ENCODE measurements at places on chromosomes 11 and 22.

DNA sequence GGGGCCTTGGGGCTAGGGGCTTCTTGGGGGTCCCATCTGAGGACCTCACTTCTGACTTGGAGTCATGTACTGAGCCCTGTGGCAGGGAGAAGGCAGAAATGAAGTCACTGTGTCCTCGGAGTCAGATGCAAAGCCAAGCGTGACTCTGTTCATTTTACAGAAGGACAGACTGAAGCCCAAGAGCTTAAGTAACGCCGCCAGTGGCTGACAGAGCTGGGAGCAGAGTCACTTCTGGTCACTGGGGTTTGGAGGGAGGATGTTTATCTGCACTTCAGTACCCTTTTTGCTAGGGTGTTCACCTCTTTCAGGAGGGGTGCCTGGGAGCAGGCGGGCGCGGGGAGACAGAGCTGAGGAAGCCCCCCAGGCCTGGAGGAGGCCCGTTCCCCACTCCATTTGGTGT is 10.7 kb downstream of the CD6 start:
- DNase-seq = peak; percentile 53

DNA sequence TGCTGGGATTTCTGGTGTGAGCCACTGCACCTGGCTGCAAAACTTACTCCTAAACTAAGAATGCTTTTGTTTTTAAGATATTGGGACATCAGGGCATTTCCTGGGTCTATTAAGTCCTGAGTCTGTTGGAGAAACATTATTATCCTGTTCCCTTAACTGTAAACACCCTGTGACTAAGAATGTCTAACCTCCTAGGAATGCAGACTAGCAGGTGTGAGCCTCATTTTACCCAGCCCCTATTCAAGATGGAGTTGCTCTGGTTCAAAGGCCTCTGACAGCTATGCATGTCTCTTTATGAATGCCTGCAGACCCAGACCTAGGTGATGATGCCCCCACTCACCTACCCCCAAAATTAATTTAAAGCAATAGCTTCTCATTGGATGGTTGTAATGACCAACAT is 46.2 kb downstream of the DEPDC5 start:
- DNase-seq = no peak

DNA sequence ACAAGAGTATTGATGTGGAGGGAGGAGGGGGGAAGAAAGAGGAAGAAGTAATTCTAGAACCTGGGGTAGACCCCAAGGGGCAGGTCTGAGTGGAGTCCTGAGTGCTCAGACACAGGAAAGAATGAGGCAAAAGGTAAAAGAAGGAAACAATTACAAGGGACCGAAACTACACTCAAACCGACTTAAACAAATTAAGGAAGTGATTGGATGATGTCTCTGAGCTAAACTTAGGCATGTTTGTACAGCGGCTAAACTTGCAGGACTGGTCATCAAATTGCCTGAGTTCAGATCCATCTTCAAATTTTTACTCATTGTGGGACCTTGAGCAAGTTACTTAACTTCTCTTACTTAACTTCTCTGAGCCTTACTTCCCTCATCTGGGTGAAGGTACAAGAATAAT is 86.3 kb upstream of the LRRC55 start:
- DNase-seq = no peak

DNA sequence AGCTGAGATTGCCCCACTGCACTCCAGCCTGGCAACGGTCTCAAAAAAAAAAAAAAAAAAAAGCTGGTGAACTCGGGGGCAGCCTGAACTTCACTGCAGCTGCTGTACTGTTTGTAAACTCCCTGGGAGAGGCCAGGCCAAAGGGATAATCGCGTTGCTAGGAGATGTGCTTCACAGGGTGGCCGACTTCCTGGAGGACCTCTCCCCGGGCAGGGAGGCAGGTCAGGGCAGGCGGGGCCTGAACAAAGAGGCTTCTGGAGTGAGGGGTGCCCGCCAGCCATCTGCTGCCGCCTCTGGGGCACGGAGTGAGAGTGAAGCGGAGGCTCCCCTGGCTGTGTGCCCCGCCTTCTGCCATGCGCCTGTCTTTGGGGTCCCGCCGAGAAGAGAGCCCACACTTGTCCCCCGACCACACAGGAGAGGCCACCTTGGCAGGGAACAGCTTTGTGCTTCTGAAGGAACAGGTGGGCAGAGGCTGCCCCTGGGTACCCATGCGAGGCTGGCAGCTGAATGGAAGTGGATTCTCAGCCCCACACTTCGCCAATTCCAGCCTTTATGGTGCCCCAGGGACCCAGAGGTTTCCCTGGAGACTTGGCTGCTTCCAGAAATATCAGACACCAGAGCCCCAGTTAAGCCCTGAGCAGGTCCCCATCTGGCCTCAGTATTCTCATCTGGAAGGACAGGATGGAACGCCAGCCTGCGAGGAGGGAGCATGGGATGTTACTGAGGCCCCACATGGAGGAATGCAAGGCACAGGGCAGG is 29.6 kb downstream of the TMEM184B start:
- DNase-seq = no peak

DNA sequence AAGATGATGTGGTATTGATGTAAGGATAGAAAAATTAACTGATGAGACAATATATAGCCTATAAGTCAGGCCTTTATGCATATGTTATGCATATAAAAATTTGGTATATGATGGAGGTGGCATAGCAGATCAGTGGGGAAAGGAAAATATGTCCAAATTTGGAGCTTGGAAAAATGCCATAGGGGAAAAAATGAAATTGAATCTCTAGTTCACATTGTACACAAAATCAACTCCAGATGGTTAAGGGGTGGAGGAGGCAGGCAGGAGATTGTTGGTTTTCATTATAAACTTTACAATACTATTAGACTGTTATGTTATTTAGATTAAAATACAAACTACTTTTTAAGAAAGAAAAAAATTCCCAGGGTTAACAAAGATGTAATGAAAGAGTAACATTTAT is 15.1 kb upstream of the CD3E start:
- no peak for DNase-seq

GRCh38 chr11:9664276-9665171 is 647 bp downstream of the SWAP70 start:
- DNase-seq = peak; percentile 13

DNA sequence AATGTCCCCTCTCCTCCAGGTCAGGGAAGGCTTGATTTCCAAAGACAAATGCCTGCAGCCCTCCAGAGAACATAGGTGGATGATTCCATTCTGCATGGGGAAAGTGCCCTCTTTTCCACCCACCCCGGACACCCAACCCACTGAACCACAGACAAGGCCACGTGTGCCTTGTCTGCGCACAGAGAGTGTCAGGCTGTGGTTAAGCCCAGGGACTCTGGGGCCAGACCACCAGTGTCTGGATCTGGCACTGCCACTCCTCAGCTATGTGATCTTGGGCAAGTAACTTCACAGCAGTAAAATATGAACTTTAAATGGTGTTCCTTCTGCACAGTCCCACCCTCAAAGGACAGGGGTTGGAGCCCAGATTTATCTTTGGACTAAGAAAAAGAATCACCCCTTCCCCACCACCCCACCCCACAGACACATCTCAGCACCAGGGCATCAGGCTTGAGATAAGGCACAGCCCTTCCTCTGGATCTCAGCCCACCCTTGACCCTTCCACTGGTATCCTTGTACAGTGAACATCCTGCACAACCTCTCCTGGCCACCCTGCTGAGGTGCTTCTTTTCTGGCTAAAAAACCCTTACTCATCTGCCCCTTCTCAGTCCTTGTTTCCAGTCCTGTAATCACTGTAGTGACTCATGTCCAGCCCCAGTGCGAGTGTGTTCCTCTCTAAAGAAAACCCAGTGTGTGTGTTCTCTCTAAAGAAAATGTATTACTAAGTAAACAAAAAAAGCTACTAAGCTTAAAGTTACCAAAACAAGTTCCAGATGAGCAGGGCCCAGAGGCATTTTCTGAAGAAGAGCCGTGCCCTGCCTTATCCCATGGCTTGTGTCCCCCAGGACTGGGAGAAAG is 1.9 kb upstream of the PTGDR2 start:
- DNase-seq = no peak

- DNase-seq = no peak
Observed at GRCh38 chr11:115338476-115338875, 165.7 kb downstream of the CADM1 start.

DNA sequence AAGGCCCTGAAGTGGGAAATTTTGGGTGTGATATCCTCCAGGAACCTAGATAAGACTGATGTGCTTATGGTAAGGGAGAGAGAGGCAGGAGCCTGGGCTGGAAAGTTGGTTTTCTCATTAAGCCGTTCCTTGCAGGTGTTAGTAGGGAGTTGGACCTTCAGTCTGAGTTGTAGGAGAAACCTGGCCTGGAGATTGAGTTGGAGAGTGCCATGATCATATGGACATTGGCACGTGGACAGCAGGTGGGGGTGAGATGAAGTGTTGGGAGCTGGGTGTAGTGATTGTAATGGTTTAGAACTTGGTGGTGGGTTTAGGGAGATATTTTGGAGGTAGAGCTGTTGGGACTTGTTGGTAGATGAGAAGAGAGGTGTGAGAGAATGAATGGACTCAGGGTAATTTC is 4.9 kb downstream of the PPP6R2 start:
- DNase-seq = no peak

DNA sequence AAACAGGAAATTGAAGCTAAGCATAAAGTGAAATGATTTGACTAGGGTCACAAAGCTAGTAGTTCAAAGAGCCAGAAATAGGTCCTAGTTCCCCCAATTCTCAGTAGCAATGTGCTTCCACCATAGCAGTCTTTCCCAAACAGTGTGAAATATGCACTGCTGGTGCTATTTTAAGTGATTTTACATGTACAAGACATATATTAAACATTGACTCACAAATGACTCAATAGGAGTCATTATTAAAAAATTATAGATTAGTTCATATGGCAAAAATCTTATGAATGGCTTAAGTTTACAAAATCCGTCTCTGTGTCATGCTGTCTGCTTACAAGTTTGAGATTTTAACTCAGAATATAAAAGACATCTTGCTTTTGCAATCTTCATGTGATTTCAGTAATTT is 21.4 kb downstream of the KIF18A start:
- DNase-seq = no peak

DNA sequence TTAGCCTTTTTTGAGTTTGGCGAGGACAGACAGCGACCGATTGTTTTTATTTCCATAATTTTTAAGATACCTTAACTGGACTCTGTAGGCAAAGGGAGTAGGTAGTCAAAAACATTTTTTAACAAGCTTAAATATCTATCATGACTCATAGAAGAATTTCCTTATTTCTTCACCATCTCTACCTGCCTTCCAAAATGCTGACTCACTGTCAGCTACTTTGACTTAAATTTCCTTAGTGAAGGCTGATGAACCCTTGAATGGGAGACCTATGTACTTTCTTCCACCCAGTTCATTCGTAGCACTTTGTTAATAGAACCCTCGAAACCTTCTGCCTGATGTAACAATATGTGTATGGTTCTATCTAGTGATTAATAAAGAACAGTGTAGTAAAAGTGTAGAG is 1.1 kb upstream of the MTMR2 start:
- DNase-seq = peak; percentile 19

- DNase-seq = no peak
Observed at GRCh38 chr11:16002942-16003341, 353.4 kb downstream of the SOX6 start.

GRCh38 chr11:16958833-16959232 is 55.4 kb downstream of the PLEKHA7 start:
- DNase-seq = no peak

DNA sequence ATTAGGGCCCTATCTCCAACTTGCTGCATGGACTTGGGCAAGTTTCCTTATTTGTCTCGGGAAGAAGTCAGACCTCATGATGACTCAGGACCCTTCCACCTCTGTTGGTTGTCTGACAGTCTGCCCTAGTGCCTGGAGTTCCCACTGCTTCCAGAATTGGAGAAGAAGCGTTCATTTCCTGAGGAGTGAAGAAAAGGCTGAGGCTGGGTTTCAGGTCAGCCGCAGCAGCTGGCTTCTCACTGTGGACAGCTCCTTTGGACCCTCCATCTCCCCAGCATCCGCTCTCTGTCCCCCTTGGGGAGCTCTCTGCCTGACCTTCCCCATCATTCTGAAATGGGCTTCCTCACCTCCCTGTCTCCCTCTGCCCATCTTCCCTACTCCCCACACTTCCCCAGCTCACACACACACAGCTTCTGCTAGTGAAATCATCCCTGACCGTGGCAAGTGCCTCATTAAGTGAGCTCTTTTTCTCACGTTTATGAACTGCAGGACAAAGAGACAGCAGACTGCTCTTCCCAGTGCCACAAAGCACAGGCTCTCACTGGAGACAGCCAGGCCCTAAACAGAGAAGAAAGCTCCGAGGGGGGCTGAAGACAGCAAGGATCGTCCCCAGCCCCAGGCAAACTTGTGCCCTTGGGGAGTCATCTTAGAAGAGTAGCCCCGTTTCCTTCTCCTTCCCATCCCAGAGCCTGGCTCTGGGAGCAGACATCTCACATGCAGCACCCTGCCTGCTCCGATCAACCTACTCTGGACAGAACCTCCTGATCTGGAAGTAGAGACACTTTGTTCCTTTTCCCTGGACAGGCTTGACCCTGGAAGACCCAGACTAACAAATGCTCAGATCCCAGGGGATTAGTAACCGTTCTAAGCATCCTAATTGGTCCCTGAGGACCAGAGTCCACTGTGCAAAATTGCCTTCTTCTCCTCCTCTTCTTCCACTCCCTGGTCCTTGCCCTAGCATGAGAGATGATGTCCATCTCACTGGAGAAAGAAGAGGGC is 157.9 kb downstream of the FEZ1 start:
- no peak for DNase-seq

DNA sequence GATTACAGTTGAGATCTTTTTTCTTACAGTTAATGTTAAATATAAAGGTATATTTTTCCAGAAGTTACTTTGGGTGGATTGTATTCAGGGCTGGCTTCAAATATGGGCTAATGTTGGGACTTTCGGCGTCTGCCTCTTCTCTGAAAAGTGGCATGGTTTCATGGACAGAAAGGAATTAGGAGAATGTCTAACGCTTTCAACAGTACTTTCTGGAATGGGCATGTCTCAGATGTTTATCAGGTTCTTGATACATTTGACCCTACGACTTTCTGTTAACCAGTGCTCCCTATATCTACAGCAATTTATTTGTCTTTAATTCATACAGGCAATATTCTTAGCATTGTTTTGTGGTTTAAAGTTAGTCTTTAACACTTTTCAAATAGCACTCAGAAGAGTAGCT is 33.7 kb downstream of the ZC3H12C start:
- DNase-seq = no peak

DNA sequence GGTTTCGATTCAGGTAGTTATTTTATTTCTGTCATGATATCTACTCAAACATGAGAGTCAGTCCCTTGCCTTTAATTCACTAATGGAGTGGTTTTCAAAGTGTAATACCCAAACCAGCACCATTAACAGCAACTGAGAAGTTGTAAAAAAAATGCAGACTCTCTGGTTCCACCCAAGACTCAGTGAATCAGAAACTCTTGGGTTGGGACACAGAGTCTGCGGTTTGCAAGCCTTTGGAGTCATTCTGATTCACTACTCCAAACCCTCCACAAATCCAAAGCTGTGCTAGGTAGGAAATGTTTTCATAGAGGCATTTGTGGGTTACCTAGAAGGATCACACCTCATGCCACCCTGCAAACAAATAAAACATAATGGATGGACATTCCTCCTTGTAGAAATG is 340.1 kb downstream of the NTM start:
- no peak for DNase-seq

Measured in activated CD4-positive, alpha-beta T cell treated with anti-CD3 and anti-CD28 coated beads, Interleukin-2, Interleukin-6, amounts not matched to agents 100 ng/mL and 50 ng/mL, durations not matched to agents 16 hours and 8 hours (primary cell).